Heart left ventricle (tissue), 16 donors: ENCODE measurements at places on chromosomes 3 and 15. TPM values are rescaled to one million over a fixed set of nuclear protein-coding genes. Genes with fewer than 3 reads are reported as not detected.

The VIPR1 gene
- polyA plus RNA-seq: 3.0 TPM

The C3orf20 gene
- not detected for polyA plus RNA-seq

DNA sequence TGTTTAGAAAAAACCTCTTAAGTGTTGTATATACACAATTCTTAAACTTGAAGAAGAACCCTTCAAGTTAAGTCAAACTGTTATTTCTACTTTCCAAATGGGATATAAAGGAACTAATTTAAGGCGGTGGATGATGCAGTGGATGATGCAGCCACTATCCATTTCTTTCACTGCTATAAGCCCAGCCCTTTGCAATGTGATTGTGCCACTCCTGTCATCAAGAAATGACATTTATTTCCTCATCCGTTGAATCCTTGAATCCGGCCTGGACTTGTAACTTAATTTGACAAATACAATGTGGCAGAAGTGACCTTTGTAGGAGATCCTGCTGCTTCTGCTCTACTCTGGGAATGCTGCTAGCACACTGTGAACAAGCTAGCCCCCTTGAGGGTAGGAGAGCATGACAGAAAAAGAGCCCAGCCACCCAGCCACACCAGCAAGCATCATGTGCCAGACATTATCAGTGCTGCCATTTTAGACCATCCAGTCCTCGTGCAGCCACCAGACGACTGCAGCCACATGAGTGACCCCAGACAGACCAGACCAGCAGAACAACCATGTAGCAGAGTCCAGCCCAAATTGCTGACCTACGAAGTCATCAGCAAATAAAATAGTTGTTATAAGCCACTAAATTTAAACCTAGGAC is 47.4 kb downstream of the UACA start:
- no peak for DNase-seq

The FOXB1 gene
- not detected for polyA plus RNA-seq

DNA sequence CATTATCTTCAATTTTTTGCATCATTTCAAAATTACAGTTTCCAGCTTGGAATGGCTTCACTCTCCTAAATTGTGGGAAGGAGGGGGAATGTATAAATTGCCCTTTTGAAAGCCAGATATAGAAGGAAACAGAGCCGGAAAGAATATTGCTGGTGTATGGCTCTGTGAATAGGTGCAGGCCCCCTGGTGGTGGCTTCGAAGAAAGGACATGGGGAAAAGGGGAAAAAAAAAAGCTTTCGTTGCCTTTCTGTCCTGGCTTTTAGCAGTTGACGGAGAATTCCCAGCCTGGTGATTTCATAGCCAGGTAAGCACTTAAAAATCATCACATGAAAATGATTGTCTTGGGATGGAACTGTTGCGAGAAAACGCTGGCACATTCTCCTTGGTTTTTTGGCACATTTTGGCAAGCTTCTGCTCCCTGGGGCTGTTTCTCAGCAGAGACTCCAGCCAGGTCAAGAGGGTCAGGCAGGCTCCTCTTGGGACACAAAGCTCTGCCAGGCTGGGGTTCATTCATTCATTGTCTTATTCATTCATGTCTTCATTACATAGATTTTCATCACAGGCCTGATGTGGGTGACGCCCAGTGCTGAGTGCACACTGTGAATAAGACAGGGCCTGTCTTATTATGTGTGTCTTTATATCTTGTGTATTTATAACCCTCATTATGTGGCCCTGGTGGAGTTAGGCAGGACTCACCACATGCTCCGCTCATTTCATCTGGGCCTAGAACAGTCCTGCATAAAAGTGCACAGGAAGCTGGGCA is 300.0 kb upstream of the TPM1 start:
- DNase-seq: peak; percentile 50

GRCh38 chr15:65612949-65613744 is 2.2 kb upstream of the INTS14 start:
- DNase-seq: no peak

GRCh38 chr3:139588450-139588849 is 48.9 kb upstream of the RBP1 start:
- DNase-seq: peak; percentile 37

The FETUB gene
- not detected for polyA plus RNA-seq

The UCN2 gene
- polyA plus RNA-seq: 0.15 TPM

The ZNF80 gene
- polyA plus RNA-seq: not detected

DNA sequence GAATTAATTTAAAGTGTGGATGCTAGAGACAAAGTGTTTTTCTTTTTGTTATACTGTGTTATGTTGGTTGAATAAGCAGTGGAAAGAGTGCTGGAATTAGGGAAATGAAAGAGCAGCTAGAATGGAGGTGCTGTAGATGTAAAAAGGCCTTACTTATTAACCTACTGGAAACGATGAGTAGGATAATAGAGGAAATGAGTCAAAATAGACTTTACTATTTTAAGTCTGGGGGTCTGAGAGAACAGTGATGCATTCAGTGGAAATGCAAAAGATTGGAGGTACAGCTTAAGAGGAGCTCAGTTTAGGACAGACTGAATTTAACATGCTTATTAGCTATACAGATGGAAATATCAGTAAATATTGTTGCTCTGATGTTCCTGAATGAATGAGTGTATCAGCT is 674.0 kb downstream of the OTOL1 start:
- no peak for DNase-seq

DNA sequence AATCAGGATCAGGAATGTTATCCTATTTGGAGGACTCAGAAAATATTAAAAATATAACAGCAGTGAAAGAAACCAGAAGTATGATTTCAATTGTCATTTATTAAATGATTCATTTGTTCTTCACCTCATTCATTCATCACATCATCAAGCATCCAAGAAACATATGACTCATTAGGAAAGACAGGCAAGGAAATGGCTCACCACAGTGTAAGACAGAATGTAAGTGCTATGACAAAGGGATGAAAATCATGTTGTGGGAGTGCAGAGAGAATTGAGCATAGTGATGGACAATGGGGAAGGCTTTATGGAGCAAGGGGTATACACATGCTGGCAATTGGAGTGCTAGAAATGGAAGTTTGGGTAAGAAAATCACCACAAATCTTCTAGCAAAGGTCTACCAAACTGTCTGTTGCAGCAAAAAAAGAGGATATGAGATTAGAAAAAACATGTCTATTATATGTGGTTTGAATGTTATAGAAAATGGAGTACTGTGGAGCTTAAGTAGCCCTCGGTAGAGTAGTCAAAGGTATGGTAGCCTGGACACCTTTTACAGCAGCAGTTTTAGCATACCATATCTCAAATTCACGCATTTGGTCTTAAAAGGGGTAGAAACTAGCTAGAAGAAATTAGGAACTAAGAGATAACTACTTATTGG is 111.1 kb upstream of the GPR149 start:
- no peak for DNase-seq

- no peak for DNase-seq
These were observed 38.9 kb downstream of the LDHAL6B start for GRCh38 chr15:59245559-59245958.

DNA sequence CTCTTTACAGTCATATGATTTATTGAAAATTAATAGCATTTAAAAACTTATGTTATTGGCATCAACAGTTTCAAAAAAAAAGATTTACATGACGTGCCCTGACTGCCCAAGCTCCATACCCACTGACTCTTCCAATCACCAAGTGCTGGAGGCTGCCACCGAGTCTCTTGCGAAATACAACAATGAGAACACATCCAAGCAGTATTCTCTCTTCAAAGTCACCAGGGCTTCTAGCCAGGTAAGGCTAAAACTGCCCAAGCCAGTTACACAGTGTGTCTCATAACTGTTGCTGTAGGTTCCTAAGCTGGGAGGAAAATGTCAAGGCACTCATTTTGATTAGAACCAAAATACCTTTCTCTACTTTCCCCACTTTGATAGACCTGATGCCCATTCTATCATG is 4.5 kb downstream of the FETUB start:
- DNase-seq: no peak

The GOLGA8R gene
- polyA plus RNA-seq: 3.2 TPM

GRCh38 chr3:186497608-186498007 is 46.6 kb downstream of the CRYGS start:
- no peak for DNase-seq

- DNase-seq: peak; percentile 65
These were observed 22.3 kb upstream of the PSTPIP1 start for GRCh38 chr15:76972389-76973361.

GRCh38 chr3:29373131-29373680 is 92.3 kb downstream of the RBMS3 start:
- no peak for DNase-seq

GRCh38 chr15:28974142-28974541 is 88.4 kb downstream of the APBA2 start:
- no peak for DNase-seq

GRCh38 chr15:35078221-35078915 is 6.7 kb downstream of the NANOGP8 start:
- DNase-seq: no peak

- DNase-seq: no peak
These were observed 52.7 kb upstream of the SCAANT1 start for GRCh38 chr3:63964681-63965485.

The HIGD2B gene
- polyA plus RNA-seq: not detected

- peak; percentile 58 for DNase-seq
These were observed 98.9 kb upstream of the TBC1D5 start for GRCh38 chr3:17841190-17841828.

DNA sequence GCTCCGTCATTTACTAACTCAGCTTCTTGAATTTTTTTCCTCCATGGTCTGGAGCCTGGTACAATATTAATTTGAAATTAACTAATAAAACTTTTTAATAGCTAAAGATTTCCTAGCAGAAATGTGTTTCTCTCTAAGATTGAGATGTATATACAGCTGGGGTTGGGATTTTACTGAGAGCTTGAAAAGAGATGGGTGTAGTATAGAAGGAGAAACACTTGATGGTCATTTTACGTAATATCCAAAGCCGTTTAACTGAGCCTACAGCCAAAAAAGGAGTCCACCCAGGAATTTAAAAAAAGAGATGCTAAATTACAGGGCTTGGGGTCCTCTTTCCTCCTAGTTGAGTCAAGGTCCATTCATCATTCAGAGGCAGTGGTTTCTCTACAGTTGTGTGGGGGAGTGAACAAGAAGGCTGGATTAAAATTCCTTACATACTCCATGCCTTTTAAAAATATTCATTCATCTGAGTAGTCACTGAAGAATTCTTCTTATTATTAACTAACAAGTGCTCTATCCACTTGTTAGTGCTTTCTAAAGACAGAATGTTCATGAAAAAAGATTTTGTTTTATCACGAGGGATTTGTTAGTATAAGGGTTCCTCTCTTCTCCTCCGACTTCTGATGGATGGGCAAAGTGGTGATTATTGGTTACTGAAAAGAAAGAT is 255.3 kb upstream of the IL12A start:
- DNase-seq: no peak

The SCAANT1 gene
- polyA plus RNA-seq: not detected

DNA sequence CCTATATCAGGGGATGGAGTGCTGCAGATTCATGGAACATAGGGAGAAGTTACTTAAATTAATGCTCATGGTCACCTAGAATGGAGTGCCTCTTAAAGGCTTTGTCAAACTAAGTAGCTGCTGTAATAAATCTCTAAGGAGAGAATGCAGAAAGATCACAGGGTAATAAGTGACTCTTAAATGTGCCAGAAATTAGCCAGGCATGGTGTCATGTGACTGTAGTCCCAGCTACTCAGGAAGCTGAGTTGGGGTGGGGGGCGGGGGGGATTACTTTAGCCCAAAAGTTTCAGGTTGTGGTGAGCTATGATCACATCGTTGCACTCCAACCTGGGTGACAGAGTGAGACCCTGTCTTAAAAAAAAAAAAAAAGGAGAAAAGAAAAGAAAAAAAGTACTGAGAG is 90.9 kb upstream of the ASB14 start:
- DNase-seq: no peak

- no peak for DNase-seq
These were observed 52.5 kb downstream of the CLDN11 start for GRCh38 chr3:170471149-170471548.

The CYP1A2 gene
- not detected for polyA plus RNA-seq

GRCh38 chr15:66237513-66238235 is 15.9 kb downstream of the MEGF11 start:
- DNase-seq: no peak

DNA sequence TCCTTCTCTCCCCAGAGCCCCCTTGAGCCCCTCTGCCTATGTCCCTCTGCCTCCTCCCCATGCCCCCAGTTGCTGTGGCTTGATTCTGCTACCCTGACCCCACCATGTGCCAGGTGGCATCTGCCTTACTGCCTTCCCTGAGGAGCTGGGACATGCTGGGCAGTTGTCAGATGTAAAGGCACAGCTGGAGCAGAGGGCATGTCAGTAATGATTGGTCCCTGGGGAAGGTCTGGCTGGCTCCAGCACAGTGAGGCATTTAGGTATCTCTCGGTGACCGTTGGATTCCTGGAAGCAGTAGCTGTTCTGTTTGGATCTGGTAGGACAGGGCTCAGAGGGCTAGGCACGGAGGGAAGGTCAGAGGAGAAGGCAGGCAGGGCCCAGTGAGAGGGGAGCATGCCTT is 3.5 kb upstream of the PPCDC start:
- DNase-seq: no peak

The ANKRD63 gene
- not detected for polyA plus RNA-seq

DNA sequence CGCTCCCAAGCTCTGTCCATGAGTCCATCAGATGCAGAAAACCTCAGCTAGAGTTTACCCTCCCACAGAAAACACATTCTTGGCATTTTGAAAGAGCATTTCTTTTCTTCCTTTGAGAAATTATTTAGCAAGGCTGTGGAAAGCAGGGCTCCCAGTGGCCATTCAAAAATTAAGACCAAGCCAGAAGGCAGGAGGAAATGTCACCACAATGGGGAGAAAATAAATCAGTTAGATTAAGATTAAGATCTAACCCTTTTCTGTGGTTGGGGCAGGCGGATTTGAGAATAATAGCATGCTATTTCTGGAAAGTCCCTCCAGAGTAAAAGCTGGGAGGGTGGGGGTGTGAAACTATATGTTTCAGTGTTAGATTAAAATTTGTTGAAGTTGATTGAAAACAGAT is 20.2 kb downstream of the LRIG1 start:
- DNase-seq: no peak

- DNase-seq: peak; percentile 62
These were observed 37.3 kb upstream of the CMTM8 start for GRCh38 chr3:32200992-32201758.

GRCh38 chr3:134407239-134407625 is 33.0 kb upstream of the AMOTL2 start:
- DNase-seq: no peak

The IL17RC gene
- 34.7 TPM for polyA plus RNA-seq

DNA sequence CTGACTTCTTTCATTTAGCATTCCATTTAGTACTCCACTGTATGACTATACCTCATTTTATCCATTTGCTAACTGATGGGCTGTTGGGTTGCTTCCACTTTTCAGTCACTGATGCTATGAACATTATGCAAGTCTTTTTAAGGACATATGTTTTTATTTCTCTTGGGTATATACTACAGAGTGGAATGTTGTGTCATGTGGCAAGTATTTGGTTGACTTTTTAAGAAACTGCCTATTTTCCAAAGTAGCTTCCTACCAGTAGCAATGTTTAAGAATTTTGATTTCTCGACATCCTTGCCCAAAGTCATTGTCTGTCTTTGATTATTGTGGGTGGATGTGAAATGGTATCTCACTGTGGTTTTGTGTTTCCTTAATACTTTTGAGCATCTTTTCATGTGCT is 110.1 kb upstream of the TPM1 start:
- DNase-seq: no peak

- no peak for DNase-seq
These were observed 405.1 kb downstream of the LPP start for GRCh38 chr3:188559072-188559429.

GRCh38 chr15:63461230-63461985 is 43.0 kb upstream of the USP3 start:
- DNase-seq: no peak

GRCh38 chr3:4772171-4772804 is 206.9 kb upstream of the BHLHE40 start:
- peak; percentile 82 for DNase-seq

The CILP gene
- polyA plus RNA-seq: 12.0 TPM

- no peak for DNase-seq
These were observed 299.8 kb upstream of the CNTN4 start for GRCh38 chr3:1798711-1799405.

The PLAAT1 gene
- polyA plus RNA-seq: 4.5 TPM
